Right atrium auricular region (tissue), 2 donors: ENCODE measurements at places on chromosomes 4 and X.

GRCh38 chrX:124348885-124349453, 2.6 kb downstream of the SH2D1A start:
- no peak overlapping the region for H3K4me3 ChIP-seq
- no peaks in the 10 kb centered on the region for H3K36me3 ChIP-seq
- no peak overlapping the region for H3K27ac ChIP-seq
- H3K4me1 ChIP-seq: no peaks in the 10 kb centered on the region
- DNase-seq: no peak
- no peaks in the 10 kb centered on the region for H3K27me3 ChIP-seq

GRCh38 chr4:152243206-152243605, 292.7 kb downstream of the FBXW7 start:
- peaks cover 15% of the 10 kb centered on the region for H3K4me1 ChIP-seq
- DNase-seq: no peak
- no peaks in the 10 kb centered on the region for H3K27me3 ChIP-seq
- no peaks in the 10 kb centered on the region for H3K36me3 ChIP-seq
- H3K4me3 ChIP-seq: no peak overlapping the region

DNA sequence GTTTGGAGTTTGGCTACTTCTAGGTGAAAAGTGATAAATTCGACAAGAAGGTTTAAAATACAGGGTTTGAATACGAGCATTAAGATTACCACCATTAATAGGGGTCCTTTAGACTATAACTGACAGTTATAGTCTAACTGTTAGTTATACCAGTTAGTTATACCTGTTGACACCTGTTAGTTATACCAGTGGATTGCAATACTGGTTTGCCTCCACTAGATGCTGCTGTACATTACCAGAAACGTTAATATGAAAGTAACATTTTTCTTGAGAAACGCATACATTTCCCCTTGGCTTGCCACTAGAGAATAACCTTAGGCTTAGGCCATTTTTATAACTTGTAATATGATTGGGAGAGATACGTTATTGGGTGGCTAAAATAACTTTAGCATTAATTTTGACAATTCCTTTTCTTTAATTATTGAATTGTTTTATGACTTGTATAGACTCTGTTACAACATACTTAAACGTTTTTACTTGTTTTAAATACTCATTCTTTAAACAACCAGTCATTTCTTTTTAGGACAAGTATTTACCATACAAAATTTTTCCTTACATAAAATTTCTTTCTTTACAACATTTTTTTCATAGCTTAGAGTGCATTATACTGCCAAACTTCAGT, 911.2 kb downstream of the FSTL5 start:
- DNase-seq: no peak
- H3K27ac ChIP-seq: no peak overlapping the region
- H3K27me3 ChIP-seq: no peaks in the 10 kb centered on the region

DNA sequence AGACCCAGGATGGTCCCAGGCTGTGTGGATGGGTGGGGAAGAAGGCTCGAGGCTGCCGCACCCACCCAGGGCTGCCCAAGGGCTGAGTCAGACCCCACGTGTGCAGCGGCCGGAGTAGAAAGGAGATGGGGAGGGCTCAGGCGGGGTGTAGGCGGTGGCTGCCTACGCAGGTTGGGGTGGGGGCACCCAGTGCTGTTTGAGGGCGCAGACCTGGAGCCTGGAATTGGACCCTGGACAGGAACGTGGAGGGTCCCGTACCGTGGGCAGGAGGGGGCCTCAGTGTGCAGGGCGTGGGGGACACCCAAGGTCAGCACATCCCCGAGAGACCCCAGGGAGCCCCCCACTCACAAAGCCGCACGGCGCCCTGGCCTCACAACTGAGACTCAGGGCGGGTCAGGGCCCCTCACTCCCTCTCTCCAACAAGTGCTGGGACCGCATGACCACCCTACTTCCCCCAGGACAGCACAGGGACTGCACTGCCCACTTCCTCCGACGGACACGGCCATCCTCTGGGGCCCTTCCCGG, 79.9 kb downstream of the FAM53A start:
- H3K27ac ChIP-seq: no peak overlapping the region
- no peak for DNase-seq
- H3K4me1 ChIP-seq: no peaks in the 10 kb centered on the region
- H3K36me3 ChIP-seq: no peaks in the 10 kb centered on the region
- no peaks in the 10 kb centered on the region for H3K27me3 ChIP-seq

DNA sequence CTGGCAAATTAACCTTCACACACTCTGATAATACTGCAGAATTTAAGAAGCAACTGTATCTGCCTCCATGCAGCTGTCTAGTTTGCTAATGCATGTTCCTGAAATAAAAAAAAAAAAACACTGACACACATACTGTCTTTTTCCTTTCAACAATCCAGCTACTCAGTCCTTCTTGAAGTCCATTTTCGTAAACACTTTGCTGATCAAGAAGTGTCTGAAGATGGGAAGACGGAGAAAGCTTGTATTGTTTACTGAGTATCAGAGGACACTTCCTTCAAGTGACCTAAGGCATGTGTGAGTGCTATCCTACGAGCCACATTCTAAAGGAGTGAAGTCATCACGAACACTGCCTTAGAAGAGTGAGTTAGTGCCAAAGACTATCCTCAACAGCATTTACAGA, 82.6 kb downstream of the LUZP4 start:
- no peaks in the 10 kb centered on the region for H3K36me3 ChIP-seq
- DNase-seq: no peak
- no peaks in the 10 kb centered on the region for H3K27me3 ChIP-seq
- H3K4me3 ChIP-seq: no peak overlapping the region
- H3K27ac ChIP-seq: no peak overlapping the region

DNA sequence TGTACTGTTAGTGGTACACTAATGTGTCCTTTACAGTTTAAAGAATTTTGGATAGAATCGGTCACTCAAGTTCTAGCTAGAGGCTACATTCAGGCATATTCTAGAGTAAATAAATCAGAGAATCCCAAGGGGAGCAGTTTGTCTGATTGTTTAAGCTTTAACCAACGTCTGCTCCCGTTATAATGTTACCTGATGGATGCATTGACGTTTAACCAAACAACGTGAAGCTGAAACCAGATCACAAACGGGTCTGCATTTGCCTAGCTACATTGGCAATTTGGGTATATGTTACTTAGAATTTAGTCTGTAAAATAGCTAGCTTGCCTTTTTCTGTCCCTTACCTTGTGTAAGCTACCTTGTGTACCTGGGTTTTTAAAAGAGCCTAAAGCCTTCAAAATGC, 1.6 kb downstream of the PI4K2B start:
- H3K27ac ChIP-seq: peak overlapping the region; percentile 98
- no peaks in the 10 kb centered on the region for H3K36me3 ChIP-seq
- no peak for DNase-seq
- H3K27me3 ChIP-seq: no peaks in the 10 kb centered on the region
- H3K4me1 ChIP-seq: no peaks in the 10 kb centered on the region

DNA sequence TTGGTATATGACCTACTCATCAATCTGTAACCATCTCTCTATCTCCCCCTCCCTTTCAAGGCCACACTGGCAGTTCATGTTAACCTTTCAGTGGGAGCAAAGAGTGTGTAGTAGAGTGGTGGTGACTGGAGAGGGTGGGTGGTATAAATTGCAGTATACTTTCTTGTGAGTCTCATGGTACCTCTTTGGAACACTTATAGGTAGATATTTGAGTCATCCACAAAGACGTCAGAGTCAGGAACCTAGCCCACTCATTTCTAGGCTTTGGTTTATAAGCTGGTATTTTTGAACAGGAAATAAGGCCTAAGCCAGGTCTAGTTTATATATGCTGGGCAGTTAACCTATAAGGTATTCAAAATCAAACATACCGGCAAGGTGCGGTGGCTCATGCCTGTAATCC, 36.3 kb downstream of the RLIM start:
- DNase-seq: no peak
- no peaks in the 10 kb centered on the region for H3K27me3 ChIP-seq
- H3K4me1 ChIP-seq: no peaks in the 10 kb centered on the region
- no peak overlapping the region for H3K4me3 ChIP-seq
- H3K27ac ChIP-seq: no peak overlapping the region
- H3K36me3 ChIP-seq: no peaks in the 10 kb centered on the region

DNA sequence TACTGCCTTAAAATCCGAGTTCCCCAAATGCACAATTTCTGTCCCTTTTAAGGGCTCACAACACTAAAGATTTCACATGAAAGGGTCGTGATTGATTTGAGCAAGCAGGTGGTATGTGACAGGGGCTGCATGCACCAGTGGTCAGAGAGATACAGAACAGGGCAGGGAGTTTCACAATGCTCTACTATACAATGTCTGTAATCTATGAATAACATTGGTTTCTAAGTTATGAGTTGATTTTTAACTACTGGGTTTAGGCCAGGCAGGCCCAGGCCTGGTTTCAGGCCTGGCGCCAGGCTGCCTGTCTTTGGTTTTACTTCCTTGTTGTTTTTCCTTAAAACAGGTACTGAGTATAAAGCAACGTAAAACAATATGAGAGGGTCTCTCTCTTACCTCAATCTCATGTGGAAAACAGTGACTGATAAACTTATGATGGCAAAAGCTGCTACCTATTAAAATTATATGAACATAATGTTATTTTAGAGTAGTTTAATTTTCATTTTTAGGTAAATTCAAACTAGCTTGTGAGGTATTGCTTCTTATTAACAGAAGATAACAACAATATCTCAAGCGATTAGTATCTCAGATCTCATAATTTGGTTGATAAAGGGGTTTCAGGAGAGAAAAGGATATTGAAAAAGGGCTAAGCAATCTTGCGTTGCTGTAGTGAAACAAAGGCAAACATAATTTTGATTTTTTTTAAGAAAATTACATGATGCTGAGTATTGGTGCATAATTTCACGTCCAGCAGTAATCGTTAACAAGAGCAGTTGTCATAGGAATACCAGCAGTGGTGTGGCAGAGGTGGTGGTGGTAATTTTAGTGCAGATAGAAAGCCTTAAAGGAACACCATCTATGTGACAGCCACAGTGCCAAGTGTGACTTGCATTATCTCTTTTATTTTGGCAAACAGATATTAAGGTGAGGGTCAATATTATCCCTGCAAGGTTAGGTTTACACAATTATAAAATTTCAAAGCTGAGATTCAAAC, 944.4 kb upstream of the GRID2 start:
- no peaks in the 10 kb centered on the region for H3K27me3 ChIP-seq
- H3K4me1 ChIP-seq: no peaks in the 10 kb centered on the region
- no peaks in the 10 kb centered on the region for H3K36me3 ChIP-seq
- no peak for DNase-seq

- H3K4me1 ChIP-seq: no peaks in the 10 kb centered on the region
- no peaks in the 10 kb centered on the region for H3K36me3 ChIP-seq
- DNase-seq: no peak
- H3K27ac ChIP-seq: no peak overlapping the region
Observed at GRCh38 chrX:137550665-137551261, 15.2 kb upstream of the ZIC3 start.

DNA sequence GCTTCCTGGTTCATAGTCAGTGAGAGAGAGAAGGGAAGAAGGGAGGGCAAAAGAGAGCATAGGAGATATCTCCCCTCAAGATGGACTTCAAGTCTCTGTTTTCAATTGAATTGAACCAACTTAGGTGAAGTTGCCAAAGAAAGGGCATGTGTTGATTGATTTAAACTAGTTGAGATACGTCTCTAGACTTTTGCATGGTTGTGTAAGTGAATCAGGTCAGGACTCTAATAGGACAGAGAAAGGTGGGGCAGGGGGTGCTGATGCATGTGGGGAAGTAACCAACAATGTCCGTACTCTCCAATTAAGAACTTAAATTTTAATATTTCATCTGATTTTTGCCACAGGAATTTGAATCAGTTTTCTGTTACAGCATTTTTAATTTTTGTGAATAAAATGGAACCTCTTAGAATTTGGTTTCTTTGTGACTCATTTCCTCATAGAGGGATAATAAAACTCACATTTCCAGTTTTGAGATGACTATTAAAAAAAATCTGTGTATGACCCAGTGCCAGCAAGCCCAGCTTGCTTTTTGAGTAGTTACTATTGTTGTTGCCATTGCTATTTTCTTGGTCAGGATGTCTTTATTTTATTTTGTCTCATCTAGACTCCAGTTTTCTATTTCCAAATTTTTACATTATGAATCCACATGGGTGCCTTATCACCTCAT, 37.3 kb downstream of the SLIT2 start:
- H3K4me1 ChIP-seq: no peaks in the 10 kb centered on the region
- no peaks in the 10 kb centered on the region for H3K27me3 ChIP-seq
- H3K36me3 ChIP-seq: no peaks in the 10 kb centered on the region
- H3K27ac ChIP-seq: no peak overlapping the region

GRCh38 chr4:113411496-113411938, 350.0 kb downstream of the CAMK2D start:
- no peak for DNase-seq
- H3K27ac ChIP-seq: no peak overlapping the region
- no peaks in the 10 kb centered on the region for H3K27me3 ChIP-seq

GRCh38 chr4:35711127-35711526, 533.2 kb downstream of the ARAP2 start:
- no peaks in the 10 kb centered on the region for H3K4me1 ChIP-seq
- no peak for DNase-seq
- H3K27me3 ChIP-seq: no peaks in the 10 kb centered on the region
- no peak overlapping the region for H3K4me3 ChIP-seq
- no peaks in the 10 kb centered on the region for H3K36me3 ChIP-seq

DNA sequence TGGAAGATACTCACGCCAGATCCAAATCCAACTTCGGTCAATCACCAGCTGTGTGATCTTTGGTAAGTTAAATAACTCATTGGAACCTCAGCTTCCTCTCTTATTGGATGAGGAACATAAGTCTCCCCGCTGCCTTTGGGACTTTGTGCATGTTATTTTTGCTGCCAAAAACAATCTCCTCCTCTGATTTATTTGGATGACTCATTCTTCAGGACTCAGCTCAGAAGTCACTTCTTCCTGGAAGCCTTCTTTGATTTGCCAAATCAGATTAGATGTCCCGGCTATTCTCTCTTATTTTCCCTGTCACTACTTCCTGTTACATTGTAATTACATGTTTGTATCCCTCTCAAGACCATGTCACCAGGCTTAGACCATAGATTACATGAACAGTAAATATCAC, 138.0 kb upstream of the BOD1L1 start:
- no peak overlapping the region for H3K27ac ChIP-seq
- no peaks in the 10 kb centered on the region for H3K27me3 ChIP-seq
- H3K4me3 ChIP-seq: no peak overlapping the region
- no peaks in the 10 kb centered on the region for H3K36me3 ChIP-seq
- no peaks in the 10 kb centered on the region for H3K4me1 ChIP-seq
- no peak for DNase-seq

DNA sequence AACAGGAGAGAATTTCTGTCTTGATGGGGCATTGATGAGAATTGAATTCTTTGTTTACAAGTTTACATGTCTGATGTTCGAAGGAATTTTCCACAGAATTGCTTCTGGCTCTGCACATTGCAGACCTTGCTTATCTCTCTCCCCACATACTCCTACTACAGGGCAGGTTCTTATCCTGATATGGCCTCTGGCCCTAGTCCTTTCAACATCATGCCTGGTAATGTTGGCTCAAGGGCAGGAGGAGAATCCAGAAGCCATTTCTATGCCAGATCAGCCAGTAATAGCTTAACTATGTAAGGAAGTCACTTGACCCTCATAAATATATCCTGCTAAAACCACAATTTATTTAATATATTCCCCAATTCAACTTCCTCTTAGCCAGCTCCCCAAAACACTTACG, 24.3 kb upstream of the TSPAN5 start:
- no peaks in the 10 kb centered on the region for H3K27me3 ChIP-seq
- no peak for DNase-seq
- no peak overlapping the region for H3K27ac ChIP-seq
- H3K36me3 ChIP-seq: no peaks in the 10 kb centered on the region
- H3K4me3 ChIP-seq: no peak overlapping the region
